ENCODE measurements at places on chromosomes 1 and 21.

GRCh38 chr1:53272349-53272748 lies 34.0 kb upstream of the MAGOH start:
- DNase-seq, result no peak

DNA sequence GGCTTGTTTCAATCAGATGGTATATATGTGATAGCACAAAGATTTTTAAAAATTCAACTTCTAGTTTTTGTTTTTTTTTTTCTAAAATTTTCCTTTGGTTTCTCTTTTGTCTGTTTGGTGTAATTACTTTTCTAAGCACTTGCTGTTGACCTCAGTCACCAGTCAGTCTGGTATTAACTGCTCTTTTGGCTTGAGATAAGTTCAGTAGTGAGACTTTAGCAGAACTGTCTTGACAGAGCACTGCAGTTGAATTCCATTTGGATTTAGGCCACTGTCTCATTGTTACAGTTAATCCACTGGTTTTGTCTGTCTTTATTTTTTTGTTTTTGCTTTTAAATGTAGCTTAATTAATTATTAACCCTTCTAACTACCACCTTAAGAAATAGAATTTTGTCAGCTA lies 36.2 kb downstream of the OSBPL9 start:
- no peak for DNase-seq

GRCh38 chr1:113226148-113226547 lies 153.2 kb downstream of the LRIG2 start:
- peak; percentile 12 for DNase-seq

- no peak for DNase-seq
Measured at GRCh38 chr1:99570486-99571089, 75.3 kb upstream of the PALMD start.

DNA sequence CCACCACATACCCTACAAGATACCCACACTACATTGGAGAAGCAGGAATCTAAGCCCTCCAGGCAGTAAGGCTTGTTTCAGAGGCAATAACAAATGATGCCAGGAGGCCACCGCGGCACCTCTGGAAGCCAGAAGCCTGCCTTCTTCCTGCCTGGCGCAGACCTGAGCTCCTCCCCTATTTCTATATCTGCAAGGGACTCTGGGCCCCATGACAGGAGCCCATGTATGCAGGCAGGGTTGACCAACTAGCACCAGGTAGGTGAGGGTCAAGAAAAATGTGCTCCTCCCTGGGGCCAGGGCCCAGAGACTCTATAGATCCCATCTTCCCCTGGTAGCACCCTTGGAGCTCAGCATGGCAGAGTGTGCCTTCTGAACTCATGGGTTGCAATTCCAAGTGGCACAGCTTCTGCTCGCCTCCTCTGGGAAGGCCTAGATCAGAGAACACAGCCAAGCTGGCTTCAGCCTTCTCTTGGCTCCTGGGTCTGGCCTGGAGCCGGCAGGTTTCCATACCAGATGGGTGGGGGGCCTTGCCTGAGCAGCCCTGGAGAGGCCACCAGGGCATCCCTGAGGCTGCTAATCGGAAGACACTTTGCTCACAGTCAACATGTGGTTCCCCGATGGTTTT lies 85.1 kb downstream of the STUM start:
- no peak for DNase-seq

GRCh38 chr1:204647114-204647804 lies 38.3 kb downstream of the LRRN2 start:
- DNase-seq, result no peak

- DNase-seq, result no peak
Measured at GRCh38 chr21:17414766-17415165, 98.1 kb upstream of the CXADR start.

GRCh38 chr21:32565856-32566465 lies 19.4 kb downstream of the TCP10L start:
- no peak for DNase-seq

DNA sequence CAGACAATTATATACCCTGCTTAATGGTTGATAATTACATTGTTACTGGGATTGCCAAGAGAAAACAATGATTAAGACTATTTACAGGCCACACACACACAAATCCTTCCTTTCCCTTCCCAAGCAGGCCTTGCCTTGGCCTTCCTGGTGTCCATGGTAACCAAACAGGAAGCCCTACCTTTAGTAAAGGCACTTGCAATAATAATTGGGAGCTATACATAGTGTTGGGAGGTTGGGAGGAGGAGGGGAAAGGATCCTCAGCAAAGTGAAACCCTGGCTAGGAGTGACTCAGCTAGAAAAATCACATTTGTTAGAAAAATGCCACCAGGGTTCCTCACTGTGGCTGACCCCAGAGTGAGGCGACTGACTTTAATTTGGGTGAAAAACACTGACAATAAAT lies 122.3 kb upstream of the ADAR start:
- DNase-seq, result no peak

GRCh38 chr21:33418691-33419090 lies 15.5 kb downstream of the IFNGR2 start:
- no peak for DNase-seq

- DNase-seq, result no peak
Measured at GRCh38 chr1:159554696-159555095, 18.9 kb upstream of the OR10J5 start.

DNA sequence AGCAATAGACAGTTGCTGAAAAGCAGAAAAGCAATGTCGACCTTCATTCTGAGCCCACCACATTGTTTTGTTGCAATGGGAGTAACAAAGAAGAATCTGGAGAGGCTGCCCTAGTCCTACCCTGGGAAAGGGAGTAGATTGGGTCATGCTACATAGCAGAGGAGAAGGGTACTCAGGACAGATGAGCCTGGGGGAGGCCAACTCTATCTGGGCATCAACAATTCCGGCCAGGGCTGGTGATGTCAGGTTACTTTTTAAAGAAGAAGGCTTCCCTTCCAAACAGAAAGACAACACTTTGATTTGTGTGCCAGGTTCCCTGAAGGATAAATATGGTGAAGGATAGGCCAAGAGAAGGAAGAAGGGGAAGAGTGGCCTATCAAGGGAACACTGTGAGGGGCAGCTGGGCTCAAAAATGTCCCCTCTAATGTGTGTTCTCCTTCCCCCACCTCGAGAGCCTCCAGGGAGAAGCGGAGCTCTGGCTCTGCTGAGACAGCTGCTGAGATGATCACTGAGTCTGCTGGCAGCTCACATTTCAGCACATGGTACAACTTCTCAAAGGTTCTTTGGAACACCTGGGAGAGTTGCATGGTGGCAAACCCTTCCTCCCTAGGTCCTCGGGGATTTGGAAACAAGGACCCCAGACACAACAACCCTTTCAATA lies 3.2 kb upstream of the ADIPOR1 start:
- DNase-seq, result no peak

DNA sequence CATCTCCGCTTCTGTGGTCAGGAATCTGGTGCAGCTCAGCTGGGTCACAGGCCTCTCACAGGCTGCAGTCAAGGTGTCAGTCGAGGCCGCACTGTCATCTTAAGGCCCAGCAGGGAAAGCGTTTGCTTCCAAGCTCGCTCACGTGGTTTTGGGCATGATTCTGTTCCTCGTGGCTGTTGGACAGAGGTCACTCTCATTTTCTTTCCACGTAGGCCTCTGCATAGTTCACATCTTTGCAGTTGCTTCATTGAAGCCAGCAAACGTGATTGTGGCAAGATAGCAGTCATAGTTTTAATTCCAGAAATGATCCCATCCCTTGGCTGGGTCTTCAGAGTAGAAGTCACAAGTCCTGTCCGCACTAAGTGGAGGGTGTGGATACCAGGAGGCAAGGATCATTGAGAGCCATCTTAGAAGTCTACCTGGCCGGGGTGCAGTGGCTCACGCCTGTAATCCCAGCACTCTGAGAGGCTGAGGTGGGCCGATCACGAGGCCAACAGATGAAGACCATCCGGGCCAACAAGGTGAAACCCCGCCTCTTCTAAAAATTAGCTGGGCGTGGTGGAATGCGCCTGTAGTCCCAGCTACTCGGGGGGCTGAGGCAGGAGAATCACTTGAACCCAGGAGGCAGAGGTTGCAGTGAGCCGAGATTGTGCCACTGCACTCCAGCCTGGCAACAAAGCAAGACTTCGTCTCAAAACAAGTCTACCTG lies 24.5 kb downstream of the NECAP2 start:
- no peak for DNase-seq

GRCh38 chr1:58893257-58893869 lies 109.5 kb upstream of the JUN start:
- no peak for DNase-seq

DNA sequence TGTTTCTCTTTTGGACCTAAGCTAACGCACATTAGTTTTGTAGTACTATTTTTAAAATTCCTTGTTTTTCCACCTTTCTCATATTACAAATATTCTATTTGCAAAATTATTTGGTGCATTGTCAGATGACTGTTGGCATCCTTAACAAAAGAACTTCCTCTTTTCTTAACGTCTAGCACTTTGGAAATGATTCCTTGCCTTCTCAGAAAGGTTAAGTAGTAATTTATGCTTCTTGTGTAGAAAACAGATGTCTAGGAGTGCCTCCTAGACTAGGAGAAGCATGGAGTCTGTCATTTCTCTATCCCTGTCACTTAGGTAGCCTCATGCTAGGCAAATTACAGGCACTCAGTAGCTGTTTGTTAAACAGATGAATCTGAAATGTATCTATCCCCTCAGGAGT lies 64.4 kb downstream of the HSPA13 start:
- DNase-seq, result no peak

- no peak for DNase-seq
Measured at GRCh38 chr1:202663131-202663530, 47.1 kb downstream of the SYT2 start.

DNA sequence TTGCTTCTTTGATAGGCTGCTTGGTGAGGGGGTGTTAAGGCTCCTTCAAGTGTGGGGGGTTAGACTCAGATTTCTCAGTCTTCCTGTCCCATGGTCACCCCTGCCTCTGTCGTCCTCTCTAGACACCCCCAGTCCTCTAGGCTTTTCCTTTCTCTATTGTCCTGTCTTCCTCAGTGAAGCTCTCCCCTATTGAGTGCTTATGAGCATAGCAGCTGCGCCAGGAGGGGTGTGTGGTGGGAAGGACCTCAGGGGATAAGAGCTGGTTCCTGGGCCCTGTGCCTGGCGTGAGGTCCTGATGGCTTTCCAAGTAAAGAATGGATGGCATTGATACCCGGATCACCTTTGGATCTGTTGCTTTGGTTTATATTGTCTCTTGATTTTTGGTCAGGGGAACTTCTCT lies 69.1 kb downstream of the DIP2A start:
- DNase-seq, result no peak

DNA sequence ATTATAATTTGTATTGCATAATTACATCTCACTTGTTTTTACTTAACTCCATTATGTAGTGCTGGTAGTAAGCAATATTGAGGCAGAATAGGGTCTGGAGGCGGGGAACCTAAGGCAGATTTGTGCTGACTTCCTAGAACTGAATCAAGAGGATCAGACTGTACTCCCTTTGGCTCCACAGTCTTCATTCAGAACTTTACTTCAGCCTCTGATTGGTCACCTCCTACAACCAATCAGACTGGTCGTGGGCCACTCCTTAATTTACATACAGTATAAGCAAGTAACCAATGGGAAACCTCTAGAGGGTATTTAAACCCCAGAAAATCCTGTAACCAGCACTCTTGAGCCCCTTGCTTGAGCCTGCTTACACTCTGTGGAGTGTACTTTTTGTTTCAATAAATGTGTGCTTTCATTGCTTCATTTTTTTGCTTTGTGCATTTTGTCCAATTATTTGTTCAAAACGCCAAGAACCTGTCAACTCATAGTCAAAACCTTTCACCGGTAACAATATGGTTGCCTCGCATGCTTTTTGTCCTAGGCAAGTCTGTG lies 31.6 kb downstream of the ZBTB8OS start:
- DNase-seq, result no peak

- no peak for DNase-seq
Measured at GRCh38 chr1:158027508-158027907, 34.1 kb downstream of the KIRREL1 start.

DNA sequence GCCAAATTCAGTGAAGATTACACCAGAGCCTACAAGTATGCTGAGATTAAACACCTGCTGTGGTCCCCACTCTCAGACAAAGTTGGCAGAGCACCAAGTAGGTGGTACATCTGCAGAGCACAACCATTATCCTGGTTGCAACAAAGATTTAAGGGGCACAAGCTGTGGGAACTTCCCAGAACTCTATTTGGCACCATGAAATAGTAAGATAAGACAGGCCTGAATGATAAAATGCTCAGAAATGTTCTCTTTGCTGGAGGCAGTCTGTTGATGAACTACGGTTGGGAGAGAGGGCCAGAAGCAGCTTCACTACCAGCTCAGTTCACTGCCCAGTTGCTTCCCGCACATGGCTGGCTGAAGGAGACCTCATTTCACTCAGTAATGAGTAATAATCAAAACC lies 19.9 kb downstream of the RPL5 start:
- no peak for DNase-seq

- no peak for DNase-seq
Measured at GRCh38 chr1:38201431-38201830, 154.8 kb upstream of the POU3F1 start.

- DNase-seq, result no peak
Measured at GRCh38 chr1:63920154-63921117, 146.6 kb downstream of the ROR1 start.

- DNase-seq, result no peak
Measured at GRCh38 chr1:204348722-204349121, 11.0 kb downstream of the PLEKHA6 start.

- DNase-seq, result peak; percentile 73
Measured at GRCh38 chr1:36224537-36225282, 467 bp downstream of the THRAP3 start.

DNA sequence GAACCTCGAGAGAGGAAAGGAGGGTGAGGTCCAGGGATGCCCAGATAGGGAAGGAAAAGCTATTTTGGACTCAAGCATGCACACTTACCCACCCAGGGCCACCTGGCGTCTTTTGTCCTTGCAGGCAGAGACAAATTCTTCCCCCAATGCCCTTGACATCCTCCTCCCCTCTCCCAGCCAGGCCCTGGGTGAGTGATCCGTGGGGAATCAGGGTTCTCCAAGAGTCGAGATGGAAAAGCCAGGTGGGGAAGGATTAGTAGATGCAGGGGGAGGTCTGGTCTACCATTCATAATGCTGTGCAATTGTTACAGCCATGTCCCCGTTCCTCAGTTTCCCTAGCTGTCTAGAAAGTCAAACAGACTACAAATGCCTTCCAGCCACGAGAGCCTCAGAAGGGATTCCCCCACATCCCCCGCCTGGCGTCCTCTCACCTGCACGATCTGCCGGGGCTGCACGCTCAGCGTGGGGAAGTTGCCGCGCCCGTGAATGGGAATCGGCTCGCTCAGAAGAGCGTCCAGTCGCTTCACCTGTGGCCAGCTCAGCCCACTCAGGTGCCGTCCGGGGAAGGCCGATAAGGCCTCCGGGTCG lies 580 bp downstream of the TENT5B start:
- DNase-seq, result no peak
